ENCODE measurements at places on chromosomes 4 and X.

GRCh38 chrX:69993494-69993893 lies 56.2 kb downstream of the AWAT2 start:
- DNase-seq = no peak

DNA sequence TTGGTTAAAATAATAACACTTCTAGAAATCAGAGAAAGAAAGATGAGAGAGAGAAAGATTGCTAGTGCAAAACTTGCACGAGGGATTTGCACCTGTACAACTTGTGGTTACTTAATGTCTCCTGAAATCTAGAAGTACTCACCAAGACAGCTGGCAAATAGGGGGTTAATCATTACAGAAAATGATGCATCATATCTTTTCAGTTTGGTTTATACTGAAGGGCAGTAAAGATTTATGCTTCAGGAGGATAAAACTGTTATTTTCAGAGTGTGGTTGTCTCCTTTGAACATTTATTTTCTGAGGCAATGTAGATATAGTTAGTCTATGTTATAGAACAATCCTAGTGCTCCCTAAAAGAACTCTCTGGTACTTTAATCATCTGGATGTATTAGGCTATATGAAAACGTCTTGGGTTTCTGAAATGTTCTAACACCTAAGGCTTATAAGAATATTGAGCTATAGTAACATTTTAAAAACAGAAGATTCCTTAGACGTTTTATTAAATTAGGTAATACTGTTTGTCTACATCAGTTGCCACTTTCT lies 13.3 kb downstream of the ATOH1 start:
- DNase-seq = no peak

- no peak for DNase-seq
These were observed 54.5 kb upstream of the FAT1 start for GRCh38 chr4:186778134-186778533.

DNA sequence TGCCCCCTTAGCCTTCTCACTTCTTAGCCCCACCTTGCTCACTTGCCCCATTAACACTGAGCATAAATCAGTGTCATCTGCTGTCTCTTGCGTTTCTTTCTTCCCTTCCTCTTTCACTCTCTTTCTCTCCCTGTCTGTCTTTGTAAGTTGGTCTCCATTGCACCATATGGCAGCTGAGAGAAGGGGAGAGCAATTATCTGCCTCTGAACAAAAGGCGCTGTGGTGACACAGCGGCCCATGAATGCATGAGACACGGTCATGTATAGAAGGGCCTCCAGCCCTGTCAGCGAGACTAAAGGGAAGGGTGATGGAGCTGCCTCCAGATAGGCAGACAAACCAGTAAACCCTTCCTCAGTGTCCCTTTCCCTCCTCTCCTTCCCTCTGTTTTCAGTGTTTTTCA lies 88.8 kb upstream of the PCDH18 start:
- DNase-seq = no peak

GRCh38 chr4:153222707-153223426 lies 18.6 kb downstream of the TRIM2 start:
- DNase-seq = no peak

DNA sequence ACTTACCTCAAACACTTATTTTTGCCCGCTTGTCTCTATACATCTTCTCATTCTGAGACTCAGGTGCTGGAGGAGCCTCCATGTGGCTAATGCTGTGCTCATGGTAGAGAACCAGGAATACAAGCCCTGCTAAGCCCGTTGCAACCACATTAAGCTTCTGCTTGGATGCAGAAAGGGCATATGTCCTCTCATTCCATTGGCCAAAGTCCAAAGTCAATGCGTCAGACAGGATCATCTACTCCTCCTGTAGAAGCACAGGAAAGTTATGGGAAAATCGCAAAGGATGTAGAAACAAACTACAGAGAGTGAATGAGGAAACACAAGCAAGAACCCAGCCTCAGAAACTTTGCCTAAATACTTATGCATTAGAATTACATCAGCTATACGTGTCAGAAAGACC lies 124.5 kb upstream of the AGA start:
- DNase-seq = no peak

DNA sequence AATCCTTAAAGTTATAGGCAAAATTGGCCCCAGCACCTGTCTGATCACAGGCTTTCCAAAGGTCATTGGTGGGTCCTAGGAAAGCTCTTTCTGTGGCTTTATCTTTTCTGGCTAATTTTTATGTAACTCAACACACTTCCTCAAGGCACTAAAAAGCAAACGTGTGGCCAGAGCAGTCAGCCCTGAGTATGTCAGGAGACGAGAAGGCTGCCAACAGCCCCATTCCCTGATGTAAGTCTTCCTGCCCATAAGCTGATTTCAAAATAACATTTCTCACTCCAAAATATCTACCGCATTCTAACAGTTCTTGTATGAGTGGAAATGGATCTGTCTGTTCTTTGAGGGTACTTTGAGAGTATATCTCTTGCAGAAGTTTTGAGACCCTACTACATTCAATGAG lies 25.5 kb upstream of the FUNDC1 start:
- DNase-seq = no peak

GRCh38 chr4:64581422-64581821 lies 172.2 kb upstream of the TECRL start:
- no peak for DNase-seq

DNA sequence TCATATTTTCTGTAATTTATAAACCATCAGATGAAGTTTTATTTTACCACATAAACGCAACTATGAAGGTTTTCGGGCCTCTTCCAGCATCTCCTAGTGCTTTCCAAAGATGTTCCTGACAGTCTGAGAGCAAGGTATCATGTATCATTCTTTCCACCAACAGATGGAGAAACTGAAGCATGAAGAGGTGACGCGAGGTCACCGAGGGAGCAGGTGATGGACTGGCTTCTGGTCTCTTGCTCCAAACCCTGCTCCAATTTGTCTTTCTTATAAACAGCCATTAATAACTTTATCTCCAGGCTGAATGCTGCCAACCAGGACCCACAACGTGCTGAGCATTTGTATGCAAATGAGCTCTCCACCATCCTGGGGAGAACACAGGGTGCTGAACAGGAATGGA lies 86.3 kb upstream of the MAML3 start:
- no peak for DNase-seq

DNA sequence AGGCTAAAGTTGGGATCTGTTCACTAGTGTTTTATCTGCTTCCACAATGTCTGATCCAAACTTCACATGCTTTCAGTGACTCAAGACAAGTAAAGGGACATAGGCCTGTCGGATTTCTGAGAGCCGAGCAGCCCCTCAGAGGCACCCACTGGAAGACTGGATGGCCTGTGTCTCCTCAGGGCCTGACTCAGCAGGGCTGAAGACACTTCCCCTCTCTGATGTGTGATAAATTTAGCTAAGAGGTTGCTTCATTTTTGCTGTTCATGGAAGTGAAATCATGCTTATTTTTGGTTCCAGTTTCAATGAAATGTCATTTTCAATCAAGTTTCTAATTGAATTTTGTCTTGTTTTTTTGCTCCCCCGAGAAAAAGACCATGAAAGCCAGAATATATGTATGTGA lies 93.7 kb downstream of the MXRA5 start:
- DNase-seq = no peak

GRCh38 chr4:85050736-85051135 lies 84.2 kb upstream of the WDFY3 start:
- no peak for DNase-seq

GRCh38 chr4:145686991-145687390 lies 7.0 kb downstream of the C4orf51 start:
- DNase-seq = no peak

DNA sequence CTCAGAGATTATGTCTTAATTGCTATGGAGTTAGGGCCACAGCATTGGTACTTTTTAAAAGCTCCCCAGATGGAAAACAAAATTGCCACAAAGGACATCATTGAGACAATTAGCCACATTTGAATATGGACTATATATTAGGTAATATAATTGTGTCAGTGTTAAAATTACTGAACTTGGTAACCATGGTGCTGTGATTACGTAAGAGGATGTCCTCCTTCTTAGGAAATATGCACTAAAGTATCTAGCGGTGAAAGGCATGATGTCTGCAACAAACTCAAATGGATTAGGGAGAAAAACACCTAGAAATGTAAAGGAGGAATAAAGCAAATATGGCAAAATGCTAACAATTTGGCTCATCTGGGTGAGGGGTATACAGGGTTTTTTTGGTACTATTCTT lies 89.9 kb upstream of the PAK3 start:
- no peak for DNase-seq

GRCh38 chr4:139802931-139803330 lies 137.3 kb downstream of the MGST2 start:
- no peak for DNase-seq

DNA sequence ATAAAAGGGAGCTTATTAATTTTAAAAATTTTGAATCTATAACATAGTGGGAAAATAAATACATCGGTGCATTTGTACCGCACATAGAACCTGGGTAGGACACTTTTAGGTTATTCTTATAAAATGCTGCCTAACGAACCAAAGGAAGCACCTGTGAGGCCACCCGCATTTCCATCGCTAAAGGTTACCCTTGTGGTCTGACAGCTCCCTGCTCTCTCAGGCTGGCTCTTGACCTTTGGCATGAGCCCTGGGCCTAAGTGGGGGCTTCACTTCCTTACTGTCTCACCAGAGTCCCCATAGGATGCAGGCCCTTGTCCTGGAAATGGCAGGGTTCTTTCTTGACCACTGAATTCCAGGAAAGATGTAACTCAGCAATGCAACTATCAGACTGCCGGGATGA lies 46.0 kb downstream of the HADH start:
- no peak for DNase-seq

GRCh38 chr4:33998291-33998690 lies 2246.0 kb downstream of the ARAP2 start:
- DNase-seq = no peak

DNA sequence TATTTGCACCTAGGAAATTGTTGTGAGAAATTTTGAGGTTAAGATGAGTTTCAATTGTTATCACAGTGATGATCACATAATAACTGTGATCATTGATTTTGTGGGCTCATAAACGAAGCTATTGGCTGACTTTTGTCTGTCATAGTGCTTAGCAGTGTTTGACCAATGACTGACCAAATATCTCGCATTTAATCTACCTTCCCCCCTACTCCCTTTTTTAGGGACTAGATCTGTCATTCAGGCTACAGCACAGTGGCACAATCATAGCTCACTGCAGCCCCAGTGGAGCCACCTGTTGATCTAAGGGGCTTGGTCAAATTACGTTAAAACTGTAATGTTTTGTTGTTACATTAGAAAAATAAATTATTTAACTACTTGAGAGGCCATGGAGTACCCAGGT lies 1.5 kb downstream of the FUNDC2 start:
- no peak for DNase-seq

- DNase-seq = no peak
These were observed 212.2 kb downstream of the HS3ST1 start for GRCh38 chr4:11216520-11216919.

DNA sequence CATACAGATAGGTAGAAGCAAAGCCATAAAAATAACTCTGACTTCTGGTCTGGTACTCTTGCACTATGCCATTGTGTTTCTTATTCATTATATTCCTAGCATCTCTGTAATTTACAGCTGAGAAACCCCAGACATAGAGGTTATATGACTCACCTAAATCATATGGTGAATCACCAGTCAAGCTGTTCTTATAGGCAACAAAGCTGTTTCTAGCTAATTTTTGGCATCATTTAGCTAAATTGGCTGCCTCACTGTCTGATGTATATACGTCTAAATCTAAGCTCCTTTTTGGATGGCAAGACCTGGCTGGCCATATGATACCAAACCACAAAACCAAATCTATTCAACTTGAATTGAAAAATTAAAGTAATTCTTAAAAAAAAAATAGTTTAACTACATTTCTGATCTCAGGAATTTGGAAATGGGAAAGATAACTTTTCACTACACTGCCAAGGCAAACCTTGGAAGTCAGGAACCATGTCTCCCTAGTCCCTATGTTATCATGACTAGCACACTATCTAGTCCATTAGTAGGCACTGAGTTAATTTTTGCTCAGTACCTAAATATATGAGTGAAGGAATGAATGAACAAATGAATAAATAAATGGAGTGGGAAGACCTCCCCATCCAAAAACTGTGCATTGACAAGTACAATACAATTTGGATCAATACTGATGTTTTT lies 41.3 kb upstream of the STAG2 start:
- DNase-seq = peak; percentile 37

- no peak for DNase-seq
These were observed 528.9 kb upstream of the ARX start for GRCh38 chrX:25544641-25545040.

DNA sequence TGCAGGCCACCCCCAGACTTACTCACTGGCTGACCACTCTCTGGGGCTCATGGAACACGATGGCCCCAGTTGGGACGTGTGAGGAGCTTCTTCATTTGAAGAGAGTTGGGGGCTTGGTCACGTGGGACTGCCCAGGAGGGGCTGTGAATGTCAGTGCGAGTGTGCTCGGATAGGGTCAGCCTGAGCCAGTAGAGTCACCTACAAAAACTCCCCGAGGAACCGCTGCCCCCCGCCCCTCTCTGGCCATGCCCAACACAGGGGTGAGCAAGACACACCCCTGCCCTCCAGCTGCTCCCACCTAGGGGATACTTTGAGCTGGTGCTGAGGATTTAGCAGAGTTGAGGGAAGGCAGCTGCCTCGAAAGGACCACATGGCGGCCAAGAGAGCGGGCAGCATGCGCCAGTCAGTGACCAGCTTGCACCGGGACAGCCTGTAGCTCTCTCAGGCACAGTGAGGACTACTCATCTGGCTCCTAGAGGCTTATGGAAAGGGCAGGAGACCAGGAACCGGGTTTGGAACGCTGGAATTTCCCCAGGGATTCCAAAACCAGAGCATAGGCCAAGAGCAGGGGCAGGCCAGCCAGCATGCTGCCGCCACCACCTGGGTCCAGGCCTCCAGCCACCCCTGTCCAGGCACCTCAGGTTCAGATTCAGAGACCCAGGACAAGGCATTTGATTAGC lies 8.4 kb downstream of the PNMA6E start:
- no peak for DNase-seq

- DNase-seq = no peak
These were observed 62.3 kb upstream of the SMARCA5 start for GRCh38 chr4:143451186-143451585.

DNA sequence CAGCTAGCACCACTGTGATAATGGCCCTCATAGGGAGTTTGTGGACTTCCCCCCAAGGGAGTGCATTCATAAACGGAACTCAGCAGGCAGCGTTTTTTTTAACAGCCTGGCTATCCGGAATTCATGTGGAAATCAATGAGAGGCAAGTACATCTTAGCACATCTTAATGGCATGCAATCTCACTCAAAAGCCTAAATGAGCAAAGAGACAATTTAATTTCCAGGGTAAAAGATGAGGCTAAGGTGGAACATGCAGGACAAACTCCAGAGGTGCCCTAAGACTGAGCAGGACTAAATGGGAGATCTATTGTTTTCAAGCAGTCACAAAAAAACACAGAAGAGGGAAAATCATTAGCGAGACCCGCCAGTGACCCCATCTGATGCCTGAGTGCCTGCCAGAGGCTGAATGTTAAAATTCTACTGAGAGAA lies 243.5 kb upstream of the KCNIP4 start:
- DNase-seq = no peak

Measured in SW480 (cell line).